ENCODE measurements at places on chromosomes 7 and 10.

GRCh38 chr10:18282094-18282493, 141.9 kb downstream of the CACNB2 start:
- DNase-seq = no peak

DNA sequence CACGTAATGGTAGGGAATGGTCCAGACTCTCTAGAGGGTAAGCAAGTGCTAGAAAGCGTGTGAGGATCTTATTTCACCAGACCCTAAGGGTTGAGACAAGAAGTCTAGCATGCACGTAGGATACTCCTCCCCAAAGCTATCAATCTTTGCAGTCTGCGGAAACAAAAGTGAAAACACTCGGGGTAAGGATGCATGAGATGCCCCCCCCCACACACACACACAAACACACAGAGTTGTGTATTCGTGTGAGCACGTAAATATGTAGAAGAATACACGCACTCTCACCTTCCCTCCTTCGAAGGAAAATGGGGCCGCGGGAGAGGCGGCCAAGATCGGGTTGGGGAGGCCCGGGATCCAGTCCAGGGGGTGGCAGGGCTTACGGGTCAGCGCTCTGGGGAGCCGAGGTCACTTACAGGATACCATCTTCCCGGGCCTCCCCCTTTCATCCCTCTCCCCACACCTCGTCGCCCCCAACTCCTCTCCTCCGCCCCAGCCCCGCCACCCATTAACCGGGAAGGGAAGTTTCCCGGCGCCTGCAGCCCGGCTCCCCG, 455 bp downstream of the CUL2 start:
- no peak for DNase-seq

- no peak for DNase-seq
Measured at GRCh38 chr10:22727663-22728062, 13.3 kb upstream of the PIP4K2A start.

DNA sequence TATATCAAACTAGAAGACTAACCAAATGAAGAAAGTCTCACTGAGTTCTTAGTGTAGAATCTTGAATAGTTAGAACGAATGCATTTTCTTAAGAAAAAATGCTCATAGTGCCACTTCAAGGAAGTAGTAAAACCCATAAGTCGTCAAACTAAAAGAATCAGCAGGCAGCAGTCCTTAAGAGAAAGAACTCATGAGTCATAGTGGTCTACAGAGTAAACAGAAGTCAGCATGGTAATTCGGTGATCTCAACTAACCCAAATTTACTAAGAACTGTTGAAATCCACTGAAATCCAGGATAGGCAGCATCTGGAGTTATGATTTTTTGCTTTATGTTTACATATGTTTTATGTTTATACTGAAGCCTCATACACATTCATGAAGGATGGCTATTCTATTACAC, 256.2 kb downstream of the LHFPL3 start:
- DNase-seq = no peak
